Keratinocyte (primary cell): ENCODE measurements at places on chromosomes 4 and X.

- no peak for DNase-seq
These were observed 322.5 kb upstream of the NR3C2 start for GRCh38 chr4:148764720-148765119.

GRCh38 chrX:53244610-53245009 is 19.6 kb upstream of the KDM5C start:
- no peak for DNase-seq

DNA sequence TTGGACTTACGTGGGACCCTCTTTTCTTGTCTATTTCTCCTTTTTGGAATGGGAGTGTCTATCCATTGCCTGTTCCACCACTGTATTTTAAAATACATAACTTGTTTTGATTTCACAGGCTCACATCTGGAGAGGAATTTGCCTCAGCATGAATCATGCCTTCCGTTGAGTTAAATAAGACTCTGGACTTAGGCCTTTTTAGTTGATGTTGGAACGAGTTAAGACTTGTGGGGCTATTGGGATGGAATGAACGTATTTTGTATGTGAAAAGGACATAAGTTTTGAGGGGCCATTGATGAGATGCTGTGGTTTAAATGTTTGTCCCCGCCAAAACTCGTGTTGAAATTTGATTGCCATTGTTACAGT is 66.2 kb downstream of the BEX3 start:
- no peak for DNase-seq

DNA sequence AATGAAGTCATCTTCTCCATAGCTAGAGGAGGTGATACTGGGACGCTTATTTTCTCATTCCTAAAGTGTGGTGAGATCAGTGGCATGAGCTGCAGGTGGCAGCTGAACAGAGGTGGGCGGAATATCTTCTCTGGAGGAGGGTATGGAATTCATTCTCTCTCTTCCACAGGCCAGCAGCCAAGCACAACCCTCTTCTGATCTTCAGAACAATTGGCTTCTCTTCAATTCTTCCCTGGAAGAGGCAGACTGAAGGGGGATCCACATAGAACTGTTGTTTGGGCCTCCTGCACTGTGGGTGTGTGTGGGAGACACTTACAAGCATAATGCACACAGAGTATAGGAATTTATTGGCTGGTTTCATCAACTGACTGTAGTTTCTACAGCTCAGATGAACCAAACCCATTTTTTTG is 180.4 kb upstream of the RASGEF1B start:
- DNase-seq: no peak

DNA sequence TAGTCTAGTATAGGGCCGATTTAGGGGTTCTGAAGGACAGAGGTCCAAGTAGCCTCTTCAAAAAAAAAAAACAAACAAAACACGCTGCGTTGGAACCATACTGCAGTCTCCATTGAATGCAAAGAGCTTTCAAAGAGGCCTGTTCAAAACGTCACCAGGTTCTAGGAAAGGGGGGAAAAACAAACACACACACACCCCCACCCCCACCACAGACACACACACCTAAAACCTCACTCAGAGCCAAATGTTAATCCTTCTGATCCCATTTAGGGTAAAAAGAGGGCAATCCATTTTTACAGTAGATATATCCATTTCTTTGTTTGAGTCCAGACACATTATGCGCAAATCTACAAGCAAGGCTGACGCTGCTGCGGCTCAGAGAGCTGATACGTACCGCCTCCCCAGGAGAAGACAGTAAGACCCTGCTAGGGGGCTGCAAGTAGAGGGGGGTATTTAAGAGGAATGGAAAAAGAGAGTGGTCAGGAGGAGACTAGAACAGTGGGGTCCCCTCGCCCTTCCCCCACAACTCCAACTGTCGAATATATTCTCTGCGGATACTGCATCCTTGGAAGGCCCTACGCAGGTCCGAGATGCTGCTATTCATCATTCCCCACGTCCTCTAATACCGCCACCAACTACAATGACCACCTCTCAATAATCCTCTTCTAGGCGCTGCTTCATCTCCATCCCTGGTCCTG is 1.3 kb downstream of the NKRF start:
- DNase-seq: no peak

- no peak for DNase-seq
These were observed 68.0 kb upstream of the MAGED1 start for GRCh38 chrX:51825436-51825835.

- no peak for DNase-seq
These were observed 126.5 kb downstream of the CHIC2 start for GRCh38 chr4:53937918-53938317.

- no peak for DNase-seq
These were observed 123.9 kb upstream of the CBR4 start for GRCh38 chr4:169133932-169134331.

DNA sequence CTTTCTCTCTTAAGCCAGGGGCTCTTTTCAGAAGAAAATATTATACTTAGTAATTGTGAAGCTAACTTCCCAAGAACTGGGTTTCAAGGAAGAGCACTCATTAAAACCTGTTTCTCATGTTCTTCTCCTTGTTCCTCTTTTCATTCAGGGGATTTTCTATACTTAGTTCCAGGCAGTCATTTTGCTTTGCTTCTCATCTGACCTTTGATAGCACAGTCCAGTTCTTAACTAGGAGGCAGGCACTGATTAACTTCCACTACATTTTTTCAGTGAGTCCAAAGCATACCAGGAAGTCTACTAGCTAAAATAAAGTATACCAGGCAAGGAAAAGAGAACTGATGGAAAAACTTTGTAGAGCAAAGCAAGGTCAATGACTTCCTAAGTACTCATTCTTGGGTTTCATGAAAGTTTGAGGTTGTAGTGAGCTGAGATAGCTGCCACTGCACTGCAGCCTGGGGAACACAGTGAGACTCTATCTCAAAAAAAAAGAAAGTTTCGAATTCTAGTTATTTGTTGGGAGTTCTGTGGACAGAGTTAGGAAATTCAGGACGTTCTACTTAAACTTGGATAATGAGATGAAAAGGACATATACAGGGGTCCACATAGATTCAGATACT is 190.1 kb upstream of the HS3ST1 start:
- DNase-seq: no peak

DNA sequence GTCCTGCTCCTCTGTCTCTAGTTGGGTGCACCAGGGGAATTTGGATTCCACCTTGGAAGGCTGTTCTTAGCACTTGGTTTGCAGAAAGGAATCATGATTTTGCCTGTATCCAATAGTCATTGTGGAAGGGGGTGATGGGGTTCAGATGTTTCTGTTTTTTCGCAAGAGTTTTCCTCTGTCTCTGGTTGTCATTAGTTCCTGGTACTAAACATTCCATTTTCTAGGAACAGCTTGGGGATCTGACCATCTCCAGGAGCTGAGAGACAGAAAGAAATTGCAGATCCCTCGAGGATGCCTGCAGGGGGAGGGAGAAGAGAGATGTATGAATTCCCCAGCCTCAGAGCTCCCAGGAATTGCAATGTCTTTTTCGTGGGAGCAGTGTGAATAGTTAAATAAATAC is 70.9 kb downstream of the CYTL1 start:
- DNase-seq: no peak
